Suppressor macrophage treated with lipopolysaccharide for 4 hours (primary cell): ENCODE measurements at places on chromosomes 11 and 22.

- no peak for DNase-seq
These were observed 937.6 kb downstream of the BRD1 start for GRCh38 chr22:48889887-48890692.

GRCh38 chr11:35116762-35117640 is 22.0 kb upstream of the CD44 start:
- DNase-seq, result no peak

DNA sequence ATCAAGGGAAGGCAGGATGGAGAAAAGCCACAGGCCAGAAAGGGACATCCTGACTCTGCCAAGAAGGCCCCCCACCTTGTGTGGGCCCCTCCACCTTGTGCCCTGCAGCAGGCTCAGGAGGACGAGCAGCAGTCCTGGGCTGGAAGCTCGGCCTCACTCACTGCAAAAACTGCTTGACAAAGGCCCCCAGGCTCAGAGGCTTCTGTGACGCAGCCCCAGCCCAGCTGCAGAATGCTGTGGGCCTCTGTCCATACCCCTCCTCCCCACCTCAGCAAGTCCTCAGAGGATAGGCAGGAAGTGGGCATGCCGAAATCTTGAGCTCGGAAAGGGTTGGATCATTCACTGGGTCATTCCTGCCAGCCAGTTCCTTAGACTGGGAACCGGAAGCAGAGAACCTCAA is 61.9 kb downstream of the NRXN2 start:
- no peak for DNase-seq

DNA sequence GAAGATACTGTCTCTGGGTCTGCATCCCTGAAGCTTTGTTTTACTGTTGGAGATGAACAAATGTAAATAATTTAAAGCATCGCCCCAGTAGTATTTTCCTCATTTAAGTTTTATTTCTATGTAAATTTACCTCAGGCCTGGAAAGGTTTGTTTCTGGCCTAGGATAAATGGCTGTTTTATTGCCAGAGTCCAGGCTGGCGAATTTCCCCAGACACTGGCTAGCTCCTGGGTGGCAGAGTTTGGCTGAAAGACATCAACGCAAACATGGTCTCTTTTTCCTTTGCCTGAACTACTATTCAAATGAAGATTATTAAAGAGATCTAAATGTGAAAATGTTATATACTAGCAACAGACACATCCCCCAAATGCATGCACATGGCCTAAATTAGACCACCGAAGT is 136.7 kb upstream of the SESN3 start:
- no peak for DNase-seq

DNA sequence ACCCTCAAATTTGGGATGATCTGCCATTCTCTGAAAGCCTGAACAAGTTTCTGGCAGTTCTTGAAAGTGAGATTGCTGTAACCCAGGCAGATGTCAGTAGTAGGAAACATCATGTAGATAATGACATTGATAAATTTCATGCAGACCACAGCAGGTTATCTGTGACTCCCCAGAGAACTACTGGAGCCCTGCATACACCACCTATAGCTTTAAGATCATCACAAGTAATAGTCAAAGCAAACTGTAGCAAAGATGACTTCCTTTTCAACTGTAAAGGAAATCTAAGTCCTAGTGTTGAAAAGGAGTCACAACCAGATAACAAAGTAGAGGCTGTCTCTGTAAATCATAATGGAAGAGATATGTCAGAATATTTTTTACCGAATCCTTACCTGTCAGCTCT is 31.0 kb downstream of the DDIAS start:
- no peak for DNase-seq

DNA sequence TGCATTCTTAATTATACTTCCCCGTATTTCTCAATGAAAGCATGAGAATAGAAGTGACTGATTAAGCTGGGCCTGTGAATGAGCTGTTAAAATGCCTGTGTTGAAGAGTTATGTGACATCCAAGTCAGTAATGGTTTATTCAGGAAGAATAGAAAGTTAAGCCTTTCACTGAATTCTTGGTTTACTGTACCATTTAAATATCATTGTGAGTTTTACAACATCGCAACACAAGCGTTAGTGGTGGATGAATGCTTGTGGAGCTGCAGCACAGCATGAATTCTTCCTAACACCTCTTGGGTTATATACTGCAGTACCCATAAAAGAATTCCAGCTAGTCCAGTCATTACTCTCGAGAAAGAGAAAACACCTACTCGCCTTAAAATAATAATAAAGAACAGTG is 257.8 kb downstream of the JRKL start:
- DNase-seq, result no peak

DNA sequence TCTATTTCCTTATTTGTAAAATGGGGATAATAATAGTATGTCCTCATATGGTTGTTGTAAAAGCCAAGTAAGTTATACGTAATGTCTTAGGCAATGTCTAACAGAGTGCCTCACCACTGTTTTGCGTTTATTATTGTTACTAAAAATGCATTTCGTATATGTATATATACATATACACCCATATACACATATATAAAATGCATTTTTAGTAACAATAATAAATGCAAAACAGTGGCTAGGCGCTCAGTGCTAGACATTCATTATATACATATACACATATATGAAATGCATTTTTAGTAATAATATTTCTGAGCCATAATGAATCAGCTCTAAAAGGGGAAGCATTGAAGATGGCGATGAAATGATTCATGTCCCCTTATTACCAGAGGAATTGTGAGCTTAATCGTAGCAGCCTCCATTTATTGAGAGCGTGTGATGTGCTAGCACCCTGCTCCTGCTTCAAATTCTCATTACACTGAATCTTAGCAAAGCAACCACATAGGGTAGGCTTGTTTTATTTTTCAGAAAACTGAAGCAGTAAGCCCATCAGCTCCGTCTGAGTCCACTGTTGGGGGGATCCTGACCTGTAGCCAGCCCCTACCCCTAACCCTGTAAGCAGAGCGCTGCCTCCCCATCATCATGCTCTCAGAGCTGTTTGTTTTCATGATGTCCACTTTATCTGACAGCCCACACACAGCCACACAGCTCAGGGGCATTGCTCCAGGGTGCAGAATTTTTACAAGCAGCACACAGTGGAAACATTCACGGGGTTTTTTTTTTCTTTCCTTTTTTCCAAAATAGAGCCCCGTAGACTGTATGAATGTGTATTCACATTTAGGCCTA is 97.1 kb upstream of the NAV2 start:
- peak; percentile 66 for DNase-seq
